ENCODE measurements at places on chromosomes 7 and 10.

GRCh38 chr7:25260862-25261494 lies 32.7 kb upstream of the NPVF start:
- no peak for DNase-seq

DNA sequence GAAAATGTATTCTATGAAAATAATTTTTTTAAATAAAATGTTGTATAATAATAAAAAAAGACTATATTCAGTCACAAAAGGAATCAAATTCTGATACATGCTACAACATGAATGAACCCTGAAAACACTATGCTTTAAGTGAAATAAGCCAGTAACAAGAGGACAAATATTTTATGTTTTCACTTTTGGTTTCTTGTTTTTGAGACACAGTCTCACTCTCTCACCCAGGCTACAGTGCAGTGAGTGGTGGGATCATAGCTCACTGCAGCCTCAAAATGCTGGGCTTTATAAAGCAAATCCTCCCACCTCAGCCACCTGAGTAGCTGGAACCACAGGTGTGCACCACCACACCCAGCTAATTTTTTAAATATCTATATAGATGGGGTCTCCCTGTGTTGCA lies 64.2 kb downstream of the CNOT4 start:
- no peak for DNase-seq

- DNase-seq = no peak
These were observed 216.6 kb upstream of the YAE1 start for GRCh38 chr7:39349452-39350123.

GRCh38 chr10:121002586-121003205 lies 151.5 kb downstream of the WDR11 start:
- DNase-seq = no peak

DNA sequence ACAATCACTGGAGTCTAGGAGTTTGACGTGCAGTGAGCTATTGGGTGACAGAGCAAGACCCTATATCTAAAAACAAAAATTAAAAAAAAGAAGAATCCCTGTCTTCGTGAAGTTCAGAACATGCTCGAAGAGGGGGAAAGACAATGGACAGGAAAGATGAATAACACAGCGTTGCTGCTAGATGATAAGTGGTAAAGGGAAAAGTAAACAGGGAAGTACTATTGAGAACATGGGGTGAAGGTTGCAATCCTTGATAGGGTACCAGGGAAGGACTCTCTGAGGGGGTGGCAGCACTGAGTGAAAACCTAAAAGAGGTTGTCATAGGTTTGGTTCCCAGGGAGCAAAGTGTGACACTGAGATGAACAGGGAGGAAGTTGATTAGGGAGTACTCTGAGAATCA lies 2.8 kb upstream of the ABRAXAS2 start:
- no peak for DNase-seq

DNA sequence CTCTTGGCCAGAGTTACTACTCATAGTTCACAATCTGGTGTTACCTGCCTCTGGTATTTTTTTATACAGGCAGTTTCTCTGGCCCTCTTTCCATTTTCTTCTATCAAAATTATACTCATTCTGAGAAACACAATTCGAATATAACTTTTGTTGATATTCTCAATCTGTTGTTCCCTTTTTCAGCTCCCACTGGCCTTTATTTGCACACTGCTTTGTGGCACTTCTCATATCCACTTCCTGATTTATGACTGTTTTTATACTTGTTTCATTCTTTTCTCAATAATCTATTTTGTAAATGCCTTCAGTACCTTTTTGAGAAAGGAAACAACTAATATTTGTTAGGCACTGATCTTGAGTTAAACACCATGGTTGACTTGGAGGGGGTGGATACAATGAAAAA lies 93.8 kb upstream of the HDAC9 start:
- DNase-seq = no peak

GRCh38 chr7:51034521-51035264 lies 252.0 kb upstream of the GRB10 start:
- no peak for DNase-seq

DNA sequence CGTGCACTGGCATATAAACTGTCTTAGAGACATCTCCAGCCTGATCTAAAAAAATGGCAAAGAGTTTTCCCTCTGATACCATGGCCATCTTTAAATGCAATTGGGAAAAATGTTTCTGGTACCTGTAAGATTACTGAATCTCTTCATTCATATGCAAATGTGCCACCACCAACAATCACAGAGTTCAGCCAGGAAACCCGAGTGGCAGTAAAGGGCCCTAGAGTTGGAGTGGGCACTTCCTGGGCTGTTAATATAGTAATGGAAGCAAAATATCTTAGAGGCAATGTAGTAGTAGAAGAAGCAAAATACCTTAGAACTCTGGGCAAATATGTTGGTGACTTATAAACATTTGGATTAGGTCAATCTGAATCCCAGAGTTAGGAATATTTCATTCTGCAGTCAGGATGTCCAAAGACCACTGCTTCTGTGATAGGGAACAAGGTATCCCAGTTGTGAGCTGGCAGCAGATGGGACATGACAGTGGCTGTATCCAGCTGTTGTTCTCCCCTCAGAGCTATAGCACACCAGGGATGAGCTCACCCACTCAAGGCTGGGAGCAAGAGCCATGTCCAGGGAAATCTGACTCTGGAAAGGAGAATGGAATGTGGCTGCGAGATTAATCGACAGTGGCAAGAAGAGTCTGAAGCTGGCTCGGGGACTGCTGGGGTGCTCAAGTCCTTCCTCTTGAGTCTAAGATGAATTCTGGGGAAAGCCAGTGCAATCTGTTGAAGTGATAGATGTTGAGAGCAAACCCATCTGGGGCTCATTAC lies 332.1 kb downstream of the PHTF2 start:
- DNase-seq = no peak

DNA sequence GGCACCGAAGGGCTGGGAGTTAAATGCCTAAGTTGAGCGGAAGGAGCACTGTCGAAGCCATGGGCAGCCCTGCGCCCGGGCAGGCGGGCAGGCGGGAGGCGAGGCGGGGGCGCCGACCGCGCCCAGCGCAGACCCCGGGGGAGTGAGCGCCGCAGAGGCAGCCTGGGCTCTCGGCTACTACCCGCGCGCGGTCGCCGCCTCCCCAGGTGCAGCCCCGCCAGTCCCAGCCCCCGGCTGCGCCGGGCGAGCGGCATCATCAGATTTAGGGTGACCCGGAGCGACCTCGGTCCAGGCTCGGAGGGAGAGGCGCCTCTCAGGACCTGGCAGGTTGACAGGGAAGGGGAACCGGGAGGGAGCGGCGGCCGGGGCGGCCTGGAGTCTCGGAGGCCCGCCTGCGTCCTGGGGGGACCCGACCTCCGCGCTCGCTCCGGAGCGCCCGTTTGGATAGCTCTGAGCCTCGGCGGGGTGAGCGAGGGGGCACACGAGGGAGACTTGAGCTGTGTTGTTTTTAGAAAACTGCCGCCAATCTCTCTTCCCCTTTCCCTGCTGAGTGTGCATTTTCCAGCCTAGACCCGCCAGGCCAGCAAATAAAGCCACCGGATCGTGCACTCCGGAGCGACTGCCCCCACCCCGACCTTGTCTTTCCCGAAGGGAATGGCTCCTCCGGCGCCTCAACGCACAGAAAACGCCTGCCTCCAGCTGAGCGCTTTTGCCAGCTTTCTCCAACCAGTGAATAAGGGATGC lies 2.3 kb upstream of the NRP1 start:
- DNase-seq = no peak

DNA sequence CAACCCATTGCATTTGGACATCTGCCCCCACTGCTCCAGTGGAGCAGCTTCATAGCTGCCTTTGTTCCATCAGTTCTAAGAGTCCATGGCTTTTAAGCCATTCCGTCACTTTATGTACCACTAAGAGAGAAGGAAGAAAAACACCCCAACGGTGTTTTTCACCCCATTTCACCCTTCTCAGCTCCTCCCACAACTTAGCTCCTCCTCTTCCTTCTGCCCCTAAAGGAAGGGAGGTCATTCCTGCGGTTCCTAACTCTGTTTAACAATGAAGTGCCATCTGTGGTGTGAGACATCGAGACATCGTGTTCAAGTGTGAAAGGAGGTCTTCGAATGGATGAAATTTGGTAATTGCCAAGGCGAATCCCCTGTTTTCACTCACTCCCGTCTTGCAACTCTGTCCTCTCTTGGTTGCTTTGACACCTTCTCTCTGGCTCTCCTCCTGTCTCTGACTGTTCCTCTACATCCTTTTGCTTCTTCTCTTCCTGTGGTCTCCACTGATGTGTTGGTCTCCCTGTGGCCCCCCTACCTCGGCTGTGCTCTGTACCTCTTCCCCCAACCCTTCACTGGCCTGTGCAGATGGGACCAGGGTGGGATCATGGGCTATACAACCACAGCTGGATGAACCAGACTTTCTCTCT lies 23.0 kb downstream of the SMKR1 start:
- no peak for DNase-seq

- DNase-seq = no peak
These were observed 195.5 kb downstream of the MAGI2 start for GRCh38 chr7:79257959-79258358.

- DNase-seq = no peak
These were observed 447.4 kb downstream of the DNAJB6 start for GRCh38 chr7:157784041-157784835.

DNA sequence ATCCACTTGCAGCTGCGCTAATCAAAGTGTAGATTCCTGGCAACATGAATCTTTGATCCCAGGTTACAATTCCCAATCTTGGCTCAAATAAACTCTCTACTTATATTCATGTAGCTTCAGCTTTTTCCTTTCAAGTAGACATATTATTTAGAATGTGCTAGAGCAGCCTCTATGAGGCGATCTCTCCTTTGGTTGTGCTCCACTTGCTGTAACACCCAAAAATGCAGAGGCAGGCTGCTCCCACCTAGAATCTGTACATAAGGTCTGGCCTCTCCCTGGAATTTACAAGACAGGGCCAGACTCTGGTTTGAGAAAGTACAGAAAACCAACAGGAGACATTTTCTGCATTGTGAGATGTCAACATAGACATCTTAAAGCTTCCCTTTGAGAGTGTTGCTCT lies 23.1 kb downstream of the ZNF107 start:
- no peak for DNase-seq

- no peak for DNase-seq
These were observed 814 bp upstream of the GPAM start for GRCh38 chr10:112184379-112184778.

- no peak for DNase-seq
These were observed 3.9 kb downstream of the FBXW4 start for GRCh38 chr10:101691081-101691480.

DNA sequence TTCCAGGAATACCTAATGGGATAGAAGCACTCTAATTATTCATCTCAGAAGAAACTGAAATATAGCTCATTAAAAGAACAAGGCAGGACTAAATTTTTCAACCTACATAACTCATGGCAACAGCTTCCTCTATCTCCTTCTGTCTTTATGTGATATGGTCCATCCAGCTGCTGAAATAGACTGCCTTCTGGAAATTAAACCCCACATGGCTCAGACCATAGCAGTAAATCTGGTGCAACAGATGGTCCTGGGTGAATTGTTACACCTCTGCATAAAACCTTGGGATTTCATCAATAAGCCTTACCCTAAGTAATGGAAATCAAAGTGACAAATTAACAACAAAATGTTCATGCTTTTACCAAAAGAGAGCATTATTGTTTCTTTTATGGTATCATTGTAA lies 205.6 kb upstream of the CSTF2T start:
- DNase-seq = no peak

DNA sequence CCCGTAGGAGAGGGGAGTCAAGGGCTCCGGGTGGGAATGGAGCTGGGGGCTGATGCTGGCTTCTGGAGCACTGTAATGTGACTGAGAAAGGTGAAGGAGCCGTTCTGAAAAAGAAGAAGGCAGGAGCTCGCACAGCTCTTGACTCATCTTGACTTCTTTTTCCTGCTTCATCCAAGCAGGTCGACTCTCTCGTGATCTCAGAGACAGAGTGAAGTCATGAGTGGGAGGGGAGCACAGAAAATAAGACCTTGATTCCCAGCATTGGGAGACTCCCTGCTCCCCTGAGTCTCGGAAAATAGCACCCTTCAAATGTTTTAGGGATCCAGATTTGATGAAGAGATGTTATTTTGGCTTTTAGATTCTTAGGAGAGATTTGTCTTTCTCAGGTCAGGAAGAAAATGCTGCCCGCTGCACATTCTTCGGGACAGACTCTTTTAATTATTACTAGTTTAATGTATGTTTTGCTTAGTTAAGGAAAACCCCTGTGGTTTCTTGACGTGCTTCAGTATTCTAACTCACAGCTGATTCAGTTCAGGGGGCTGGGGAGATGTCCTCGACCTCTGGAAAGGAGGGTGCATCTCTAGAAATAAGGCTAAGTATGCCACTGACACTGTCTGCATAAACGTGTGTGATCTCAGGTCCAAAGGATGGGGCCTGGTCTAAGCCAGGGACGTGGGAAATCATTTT lies 34.1 kb downstream of the EGFR start:
- DNase-seq = no peak

DNA sequence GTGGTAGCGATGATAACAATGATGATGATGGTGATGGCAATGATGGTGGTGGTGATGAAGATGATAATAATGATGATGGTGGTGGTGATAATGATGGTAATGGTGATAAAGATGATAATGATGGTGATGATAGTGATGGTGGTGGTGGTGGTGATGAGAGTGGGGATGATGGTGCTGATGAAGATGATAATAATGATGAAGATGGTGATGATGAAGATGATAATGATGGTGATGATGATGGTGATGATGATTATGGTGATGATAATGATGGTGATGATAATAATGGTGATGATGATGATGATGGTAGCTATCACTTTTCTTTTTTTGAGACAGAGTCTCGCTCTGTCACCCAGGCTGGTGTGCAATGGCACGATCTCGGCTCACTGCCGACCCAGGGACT lies 144.5 kb upstream of the PCBD1 start:
- no peak for DNase-seq

DNA sequence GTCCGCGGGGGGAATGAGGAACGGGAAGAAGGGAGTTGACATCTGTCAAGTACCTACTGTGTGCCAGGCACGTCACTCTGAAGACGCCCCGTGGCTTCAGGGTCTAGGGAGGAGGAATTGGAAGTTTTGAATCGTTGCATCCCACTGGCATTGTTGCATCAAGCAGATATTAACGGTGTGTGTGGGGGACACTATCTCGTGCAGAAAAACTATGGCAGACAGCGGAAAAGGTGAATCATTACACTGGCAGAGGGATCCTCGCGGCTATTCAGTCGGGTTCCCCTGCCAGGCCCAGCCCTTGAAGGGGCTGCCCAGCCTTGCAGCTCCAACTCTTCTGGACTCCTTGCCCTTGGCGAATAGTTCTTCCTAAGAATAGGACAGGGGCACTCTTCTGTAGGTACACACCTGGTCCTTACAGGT lies 1.0 kb upstream of the KIAA1549 start:
- no peak for DNase-seq

GRCh38 chr10:27464993-27465392 lies 39.1 kb upstream of the RAB18 start:
- no peak for DNase-seq

DNA sequence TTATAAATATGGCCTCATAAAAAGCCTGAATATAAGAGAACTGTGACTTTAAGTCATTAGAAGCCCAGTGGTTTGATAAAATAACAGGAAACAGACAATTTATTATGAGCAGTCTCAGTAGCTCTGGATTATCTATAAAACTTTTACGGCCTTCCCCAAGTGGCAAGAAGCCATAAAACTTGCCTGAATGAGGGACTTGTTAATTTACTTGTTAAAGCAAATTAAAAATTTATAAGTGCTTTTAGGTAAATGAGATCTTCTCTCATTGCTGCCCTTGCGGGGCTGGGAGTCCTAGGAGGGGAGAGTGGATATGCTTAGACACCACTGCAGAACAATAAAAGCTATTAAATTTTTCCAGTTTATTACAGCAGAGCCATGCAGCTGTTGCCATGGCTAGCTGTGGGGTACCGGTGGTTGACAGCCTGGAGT lies 499.9 kb downstream of the AUTS2 start:
- no peak for DNase-seq

GRCh38 chr7:119026391-119026790 lies 801.9 kb downstream of the ANKRD7 start:
- DNase-seq = no peak

- DNase-seq = no peak
These were observed 2.1 kb upstream of the BNIP3 start for GRCh38 chr10:131983780-131984179.

Measured in stimulated activated CD4-positive, alpha-beta T cell treated with anti-CD3 and anti-CD28 coated beads, Interleukin-1b, Interleukin-23, amount 100 ng/mL, for 24 hours (primary cell).